ENCODE measurements at places on chromosomes 1 and 21.

- DNase-seq, result no peak
These were observed 2032.3 kb downstream of the MRPL39 start for GRCh38 chr21:23574932-23575331.

DNA sequence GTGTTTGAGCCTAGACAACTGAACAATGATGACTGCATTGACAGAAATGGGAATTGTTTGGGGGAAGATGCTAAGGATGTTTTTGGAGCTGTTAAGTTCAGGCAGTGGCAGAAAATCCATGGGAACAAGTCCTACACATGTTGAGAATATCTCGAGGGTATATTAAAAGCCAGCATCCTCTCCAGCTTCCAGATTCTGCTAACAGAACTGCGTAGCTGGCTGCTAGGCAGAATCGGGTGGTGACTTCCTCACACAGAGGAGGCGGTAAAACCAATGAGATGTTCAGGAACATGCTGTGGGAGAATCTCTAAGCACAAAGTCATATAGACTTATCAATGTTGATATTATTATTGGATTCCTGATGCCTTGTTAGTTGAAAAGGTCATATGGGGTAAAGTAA, 14.8 kb downstream of the FAM163A start:
- no peak for DNase-seq

DNA sequence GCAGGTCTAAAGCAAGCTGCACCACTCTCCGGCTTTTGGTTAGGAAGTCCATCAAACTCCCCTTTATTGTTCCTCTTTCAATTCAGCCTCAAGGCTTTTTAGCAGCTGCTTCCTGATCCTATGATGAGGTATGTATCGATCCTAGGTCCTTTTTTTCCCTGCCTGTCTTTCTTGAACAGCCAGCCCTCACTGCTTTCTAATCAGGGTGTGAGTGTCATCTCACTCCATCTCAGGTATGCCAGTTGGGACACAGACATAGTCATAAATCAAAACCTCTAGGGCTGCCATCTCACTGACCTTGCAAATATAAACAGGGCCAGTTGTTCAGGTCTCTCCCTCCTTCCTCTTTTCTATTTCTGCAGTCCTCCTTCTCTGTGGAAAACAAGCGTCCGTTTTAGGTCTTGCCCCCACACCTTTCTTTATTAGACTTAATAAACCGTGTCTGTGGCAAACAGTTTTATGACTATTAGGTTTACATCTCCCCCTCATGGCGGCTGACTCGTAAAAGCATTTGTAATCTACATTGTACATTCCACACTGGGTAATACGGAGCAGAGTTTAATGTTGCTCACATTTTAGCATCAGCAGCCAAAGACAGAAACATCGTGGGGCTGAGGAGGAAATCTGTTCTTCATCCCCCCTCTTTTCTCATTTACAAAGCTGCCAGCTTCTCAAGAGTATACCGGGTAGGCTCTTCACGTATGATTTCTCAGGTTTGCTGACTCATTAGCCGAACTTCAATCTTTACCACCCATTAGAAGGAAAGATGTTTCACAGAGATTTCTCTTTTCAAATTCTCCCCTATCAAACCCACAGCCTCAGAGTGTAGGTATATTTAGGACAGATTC, 11.6 kb downstream of the STYXL2 start:
- no peak for DNase-seq

DNA sequence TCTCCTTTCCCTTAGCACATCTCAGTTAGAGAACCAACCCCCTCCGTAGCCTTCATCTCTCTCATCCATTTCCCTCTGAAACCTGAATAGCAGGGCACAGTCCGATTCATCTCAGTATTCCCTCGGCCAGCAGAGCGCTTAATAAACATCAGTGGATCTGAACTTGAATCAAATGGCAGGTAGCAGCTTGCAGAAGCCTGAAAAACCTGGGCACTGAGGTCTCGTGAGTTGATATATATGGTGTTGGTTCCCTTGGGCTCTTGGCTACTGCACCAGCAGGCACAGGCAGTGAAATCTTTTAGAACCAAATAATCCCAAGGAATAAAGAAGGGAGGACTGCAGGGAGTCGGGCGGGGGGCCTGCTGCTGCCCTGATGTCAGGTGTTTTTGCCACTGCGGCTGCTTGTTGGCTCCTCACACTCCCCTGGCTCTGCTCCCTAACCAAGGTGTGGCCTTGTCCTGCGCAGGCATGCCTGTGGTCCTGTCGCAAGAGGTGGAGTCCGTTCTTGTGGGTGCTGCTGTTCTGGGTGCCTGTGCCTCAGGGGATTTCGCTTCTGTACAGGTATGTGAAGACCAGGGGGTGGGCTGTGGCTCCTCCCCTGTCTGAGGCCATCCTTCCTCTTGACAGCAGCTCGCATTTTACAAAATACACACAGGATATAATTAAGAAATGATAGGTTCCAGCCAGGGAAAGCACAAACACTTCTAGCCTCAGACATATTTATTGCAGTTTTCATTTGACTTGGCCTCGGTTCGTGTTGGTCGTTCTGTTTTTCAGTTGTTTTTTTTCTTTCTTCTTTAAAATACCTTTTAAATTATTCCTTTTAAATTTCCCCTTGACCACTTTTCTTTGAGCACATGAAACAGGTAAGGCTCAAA, 140.9 kb upstream of the HOOK1 start:
- no peak for DNase-seq

DNA sequence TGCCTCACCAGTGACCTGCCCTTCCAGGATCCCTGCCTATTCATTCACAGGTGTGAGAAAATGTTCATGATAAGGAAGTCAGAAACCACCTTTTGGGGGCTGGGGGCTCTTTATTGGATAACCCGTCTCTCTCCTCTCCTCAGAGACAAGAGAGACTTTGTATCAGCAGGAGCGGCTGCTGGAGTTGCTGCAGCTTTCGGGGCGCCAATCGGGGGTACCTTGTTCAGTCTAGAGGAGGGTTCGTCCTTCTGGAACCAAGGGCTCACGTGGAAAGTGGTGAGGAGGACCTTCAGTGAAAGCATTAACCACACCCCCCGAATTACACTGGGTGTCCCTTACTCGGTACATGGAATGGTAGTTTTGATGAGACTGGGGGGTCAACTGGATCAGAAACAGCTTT, 20.6 kb downstream of the NPPA start:
- no peak for DNase-seq

GRCh38 chr1:63330331-63330916, 8.1 kb downstream of the FOXD3 start:
- no peak for DNase-seq

DNA sequence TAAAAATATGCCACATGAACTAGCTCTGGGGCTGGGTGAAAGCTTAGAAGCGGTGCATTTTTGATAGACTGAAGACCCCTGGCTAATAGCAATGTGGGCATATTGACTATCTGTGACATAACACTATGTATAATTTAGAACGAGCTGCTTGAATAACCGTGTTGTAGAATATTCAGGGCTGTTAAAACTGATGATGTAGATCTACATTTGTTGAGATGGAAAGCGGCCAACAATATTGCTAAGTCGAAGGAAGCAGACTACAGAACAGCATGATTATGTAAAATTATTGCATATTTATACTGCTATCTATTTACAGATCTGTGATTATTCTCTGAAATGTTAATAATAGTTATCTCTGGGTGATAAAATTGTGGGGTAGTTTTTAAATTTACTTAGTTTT, 41.1 kb upstream of the BCL10 start:
- no peak for DNase-seq

GRCh38 chr1:107894605-107895004, 70.4 kb downstream of the VAV3 start:
- DNase-seq, result no peak

- peak; percentile 30 for DNase-seq
These were observed 73.4 kb downstream of the UCK2 start for GRCh38 chr1:165900576-165901380.

All from GM03348 (cell line).